Lung (tissue), 17 donors: ENCODE measurements at places on chromosomes 3 and 15. TPM values are rescaled to one million over a fixed set of nuclear protein-coding genes. Genes with fewer than 3 reads are reported as not detected.
A peak's percentile ranks its signal among the peaks of the same experiment; 100 is the strongest.

DNA sequence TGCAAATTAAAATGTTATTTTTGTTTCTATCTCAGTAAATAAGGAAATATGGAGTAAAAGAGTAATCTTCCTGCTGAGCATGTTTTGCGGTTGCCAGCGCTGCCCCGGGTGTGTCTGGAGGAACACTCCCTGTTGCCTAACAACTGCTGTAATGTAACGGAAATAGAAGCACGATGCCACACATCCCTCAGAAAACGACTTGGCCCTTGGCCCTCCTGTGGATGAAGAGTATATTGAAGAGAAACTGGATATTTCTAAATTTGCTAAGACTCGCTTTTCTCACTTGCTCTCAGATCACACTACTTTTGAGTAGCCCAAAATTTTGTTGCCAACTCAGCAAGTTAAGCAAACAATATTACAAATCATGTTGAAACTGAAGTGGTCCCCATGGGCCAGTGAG, 18.9 kb downstream of the CX3CR1 start:
- peak; percentile 75 for DNase-seq
- H3K4me1 ChIP-seq = no peaks in the 10 kb centered on the region
- no peaks in the 10 kb centered on the region for H3K36me3 ChIP-seq

DNA sequence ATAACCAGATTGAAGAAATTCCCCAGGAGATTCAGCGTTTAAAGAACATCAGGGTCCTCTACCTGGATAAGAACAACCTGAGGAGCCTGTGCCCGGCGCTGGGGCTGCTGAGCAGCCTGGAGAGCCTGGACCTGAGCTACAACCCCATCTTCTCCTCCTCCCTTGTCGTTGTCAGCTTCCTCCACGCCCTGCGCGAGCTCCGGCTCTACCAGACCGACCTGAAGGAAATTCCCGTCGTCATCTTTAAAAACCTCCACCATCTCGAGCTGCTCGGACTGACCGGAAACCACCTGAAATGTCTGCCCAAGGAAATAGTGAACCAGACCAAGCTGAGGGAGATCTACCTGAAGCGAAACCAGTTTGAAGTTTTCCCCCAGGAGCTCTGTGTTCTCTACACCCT, 9.4 kb upstream of the LRRC34 start:
- no peak overlapping the region for H3K4me3 ChIP-seq
- no peaks in the 10 kb centered on the region for H3K4me1 ChIP-seq
- no peak overlapping the region for H3K27ac ChIP-seq
- no peak for DNase-seq

Gene CHRNA5
- total RNA-seq = 0.23 TPM

- no peaks in the 10 kb centered on the region for H3K27me3 ChIP-seq
- H3K4me1 ChIP-seq = peaks cover 24% of the 10 kb centered on the region
- H3K27ac ChIP-seq = peak overlapping the region; percentile 95
- no peaks in the 10 kb centered on the region for H3K36me3 ChIP-seq
- H3K4me3 ChIP-seq = no peak overlapping the region
Observed at GRCh38 chr3:129441215-129441614, 1.2 kb downstream of the IFT122 start.

DNA sequence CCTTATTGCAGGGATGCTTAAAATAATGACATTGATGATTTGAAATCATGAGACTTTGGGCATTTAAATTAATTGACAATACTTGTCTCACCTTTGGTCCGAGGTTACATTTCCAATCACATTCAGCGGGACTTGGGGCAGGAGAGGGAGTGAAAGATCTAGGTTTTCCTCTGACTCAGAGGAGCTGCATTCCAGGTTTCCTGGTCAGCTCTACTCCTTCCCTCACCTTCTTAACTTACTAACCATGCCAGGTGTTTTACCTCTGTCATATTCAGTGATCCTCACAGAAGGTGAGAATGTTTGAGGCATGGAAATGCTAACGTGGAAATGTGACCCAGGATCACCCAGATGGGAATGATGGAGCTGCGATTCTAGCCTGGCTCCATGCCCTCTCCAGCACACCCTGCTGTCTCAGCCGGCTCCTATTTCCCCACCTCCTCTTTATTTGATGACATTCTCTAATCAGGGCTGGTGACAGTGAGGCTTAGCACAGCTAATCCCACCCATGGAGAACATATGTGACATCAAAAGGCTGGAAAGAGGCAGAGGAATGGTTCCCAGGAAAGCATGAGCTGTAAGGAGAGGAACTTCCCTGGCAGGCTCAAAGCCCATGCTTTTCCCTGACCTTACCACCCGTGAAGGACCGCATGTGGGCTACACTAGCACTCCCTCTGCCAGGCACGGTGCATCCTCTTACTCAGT, 38.7 kb downstream of the THSD4 start:
- H3K27me3 ChIP-seq = no peaks in the 10 kb centered on the region
- no peak overlapping the region for H3K27ac ChIP-seq
- no peaks in the 10 kb centered on the region for H3K36me3 ChIP-seq
- no peaks in the 10 kb centered on the region for H3K4me1 ChIP-seq

Gene NSUN3
- total RNA-seq = 61.0 TPM

DNA sequence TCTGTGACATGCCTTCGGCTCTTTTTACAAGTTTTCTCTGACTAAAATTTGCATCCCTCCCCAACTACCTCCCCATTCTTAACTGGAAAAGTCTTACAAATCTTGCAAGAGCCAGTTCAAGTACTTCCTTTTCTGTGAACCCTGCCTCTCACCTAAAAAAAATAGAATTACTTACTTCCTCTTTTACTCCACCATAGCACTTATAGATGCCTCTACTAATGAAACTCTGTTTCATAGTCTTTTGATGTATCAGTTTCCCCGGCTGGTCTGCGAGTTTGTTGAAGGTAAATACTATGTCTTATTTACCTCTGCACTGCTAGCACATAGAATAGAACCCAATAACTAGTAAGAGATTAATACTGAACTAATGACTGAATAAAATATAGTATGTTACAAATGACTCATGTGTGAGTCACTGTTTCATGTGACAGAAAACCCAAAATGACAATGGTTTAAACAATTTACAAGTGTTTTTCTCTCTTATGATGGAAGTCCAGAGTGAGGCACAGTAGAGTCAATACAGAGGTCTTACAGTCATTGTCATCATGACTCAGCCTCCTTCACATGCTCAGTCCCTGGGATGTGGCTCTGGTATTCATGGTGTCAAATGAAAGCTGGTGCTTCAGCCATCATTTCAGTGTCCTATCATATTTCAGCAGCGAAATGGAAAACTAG, 393.5 kb downstream of the RSL24D1 start:
- H3K27ac ChIP-seq = no peak overlapping the region
- no peaks in the 10 kb centered on the region for H3K4me1 ChIP-seq
- no peaks in the 10 kb centered on the region for H3K27me3 ChIP-seq
- no peak overlapping the region for H3K4me3 ChIP-seq

GRCh38 chr15:28051955-28052633, 47.0 kb downstream of the OCA2 start:
- H3K36me3 ChIP-seq = no peaks in the 10 kb centered on the region
- H3K4me1 ChIP-seq = peaks cover 11% of the 10 kb centered on the region
- H3K4me3 ChIP-seq = no peak overlapping the region
- no peaks in the 10 kb centered on the region for H3K27me3 ChIP-seq
- no peak overlapping the region for H3K27ac ChIP-seq
- DNase-seq = no peak

- peaks cover 5% of the 10 kb centered on the region for H3K4me1 ChIP-seq
- peak overlapping the region; percentile 73 for H3K27ac ChIP-seq
- peak; percentile 93 for DNase-seq
- H3K4me3 ChIP-seq = no peak overlapping the region
Observed at GRCh38 chr15:66883284-66883911, 181.4 kb downstream of the SMAD6 start.

Gene AGBL1
- total RNA-seq = 8.7 TPM

GRCh38 chr3:64533617-64534317, 154.0 kb downstream of the ADAMTS9 start:
- peak; percentile 92 for DNase-seq
- no peaks in the 10 kb centered on the region for H3K27me3 ChIP-seq
- peaks cover 6% of the 10 kb centered on the region for H3K4me1 ChIP-seq

DNA sequence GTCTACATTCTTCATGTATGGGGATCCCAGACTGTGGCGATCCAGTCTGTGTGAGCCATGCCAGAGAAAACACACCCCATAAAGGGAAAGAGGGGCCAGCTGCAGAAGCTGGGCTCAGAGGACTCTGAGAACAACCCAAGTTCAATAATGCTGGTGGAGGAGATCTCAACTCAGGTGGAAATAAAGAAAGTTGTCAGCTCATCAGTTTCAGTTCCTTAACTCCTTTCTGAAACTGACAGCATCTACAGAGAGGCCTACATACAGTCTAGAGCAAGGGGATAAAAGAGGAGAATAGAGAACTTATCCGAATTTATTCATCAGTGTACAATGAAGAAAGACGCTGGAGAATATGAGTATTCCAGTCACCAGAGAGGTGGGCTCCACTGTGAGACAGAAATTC, 77.0 kb downstream of the NTRK3 start:
- H3K27me3 ChIP-seq = peaks cover 2% of the 10 kb centered on the region
- no peak for DNase-seq
- H3K27ac ChIP-seq = no peak overlapping the region
- H3K4me1 ChIP-seq = no peaks in the 10 kb centered on the region

GRCh38 chr3:122063908-122064307, 8.7 kb downstream of the CD86 start:
- no peak for DNase-seq
- H3K36me3 ChIP-seq = no peaks in the 10 kb centered on the region
- H3K4me1 ChIP-seq = no peaks in the 10 kb centered on the region
- H3K27ac ChIP-seq = no peak overlapping the region
- H3K27me3 ChIP-seq = no peaks in the 10 kb centered on the region

Gene SNRPN
- 69.0 TPM for total RNA-seq

Gene PLA2G4D
- 0.15 TPM for total RNA-seq

Gene HTR3E
- not detected for total RNA-seq

- H3K36me3 ChIP-seq = no peaks in the 10 kb centered on the region
- H3K27me3 ChIP-seq = no peaks in the 10 kb centered on the region
- H3K27ac ChIP-seq = no peak overlapping the region
Observed at GRCh38 chr3:179716226-179716625, 63.4 kb downstream of the USP13 start.

Gene CPEB1
- 4.0 TPM for total RNA-seq
